ENCODE measurements at places on chromosomes 12 and 14. TPM values are rescaled to one million over a fixed set of nuclear protein-coding genes. Genes with fewer than 3 reads are reported as not detected.

The KCNC2 gene
- not detected for total RNA-seq

The PNP gene
- total RNA-seq: 84.2 TPM

The SLC10A1 gene
- total RNA-seq: not detected

The TPH2 gene
- not detected for total RNA-seq

The SLC25A47 gene
- total RNA-seq: not detected

The BEST3 gene
- total RNA-seq: 0.02 TPM

- no peak for DNase-seq
These were observed 21.7 kb downstream of the PAPLN start for GRCh38 chr14:73258845-73259611.

- DNase-seq: no peak
These were observed 89.9 kb upstream of the CPNE8 start for GRCh38 chr12:38995249-38995648.

DNA sequence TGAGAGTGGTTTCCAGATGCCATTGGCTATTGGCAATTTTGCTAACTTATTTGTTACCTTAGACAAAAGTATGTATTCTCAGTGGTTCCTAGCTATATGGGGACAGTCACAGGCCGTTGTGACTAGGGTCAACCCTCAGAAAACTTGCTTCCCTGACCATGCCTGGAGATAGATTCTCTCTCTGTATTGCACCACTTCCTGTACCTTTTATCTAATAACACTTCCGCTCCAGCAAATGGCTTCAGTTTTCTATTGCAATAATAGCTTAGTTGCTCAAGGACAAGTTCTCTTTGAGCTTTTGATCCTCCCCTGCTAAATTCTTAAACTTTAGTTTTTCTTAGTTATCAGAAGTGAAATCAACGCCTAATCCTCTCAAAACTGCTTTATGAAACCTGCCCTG, 338.0 kb downstream of the RMST start:
- DNase-seq: no peak

- DNase-seq: no peak
These were observed 1103.1 kb downstream of the VRK1 start for GRCh38 chr14:97900196-97900854.

DNA sequence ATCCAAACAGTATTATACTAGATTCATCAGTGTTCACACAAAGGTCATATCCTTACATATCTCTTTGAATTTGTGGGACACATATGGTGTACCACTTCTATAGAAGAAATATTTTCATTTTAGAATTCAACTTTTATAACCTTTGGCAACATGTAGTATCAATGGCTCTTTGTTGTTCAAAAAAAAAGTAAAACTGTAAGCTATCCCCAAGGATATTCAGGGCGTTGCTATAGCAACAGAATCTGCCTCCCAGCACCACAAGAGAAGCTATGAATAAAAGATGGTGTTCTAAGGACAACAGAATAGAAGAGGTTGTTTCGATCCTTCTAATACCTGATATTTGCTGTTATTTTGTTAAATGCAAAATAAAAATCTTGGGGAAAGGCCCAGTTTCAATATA, 139.3 kb downstream of the BRMS1L start:
- DNase-seq: no peak

DNA sequence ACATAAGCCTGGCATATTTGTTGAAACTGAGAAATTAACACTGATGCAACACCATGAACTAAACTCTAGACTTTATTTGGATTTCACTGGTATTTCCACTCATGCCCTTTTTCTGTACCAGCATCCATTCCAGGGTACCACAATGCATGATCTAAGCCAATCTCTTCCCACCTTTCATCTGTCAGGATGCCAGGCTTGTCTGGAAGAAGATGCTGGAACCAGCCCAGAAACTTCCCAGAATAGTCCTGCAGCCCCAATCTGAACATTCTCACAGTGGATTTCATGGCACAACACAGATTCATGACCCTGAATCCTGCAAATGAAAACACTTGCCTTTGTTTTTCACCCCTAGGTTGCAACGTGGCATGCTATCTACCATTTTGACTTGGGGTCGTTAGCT, 189.3 kb upstream of the LHX5 start:
- DNase-seq: no peak

GRCh38 chr12:116718655-116719454, 19.0 kb downstream of the SPRING1 start:
- DNase-seq: peak; percentile 70

DNA sequence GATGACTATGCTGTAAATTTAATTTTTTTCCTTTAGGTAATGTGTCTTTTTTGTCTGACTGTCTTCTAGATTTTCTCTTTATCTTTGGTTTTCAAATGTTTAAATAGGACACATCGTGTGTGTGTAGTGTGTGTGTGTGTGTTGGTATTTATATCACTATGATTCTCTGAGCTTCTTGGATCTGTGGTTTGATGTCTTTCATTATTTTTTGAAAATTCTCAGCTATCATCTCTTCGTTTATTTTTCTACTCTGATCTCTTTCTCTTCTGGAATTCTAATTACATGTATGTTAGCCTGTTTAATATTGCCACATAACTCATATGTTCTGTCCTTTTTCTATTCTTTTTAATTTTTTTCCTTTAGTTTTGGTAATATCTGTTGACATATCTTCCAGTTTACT, 73.5 kb upstream of the OR10AD1 start:
- DNase-seq: no peak

GRCh38 chr14:33587791-33588190, 363.1 kb downstream of the EGLN3 start:
- DNase-seq: no peak

DNA sequence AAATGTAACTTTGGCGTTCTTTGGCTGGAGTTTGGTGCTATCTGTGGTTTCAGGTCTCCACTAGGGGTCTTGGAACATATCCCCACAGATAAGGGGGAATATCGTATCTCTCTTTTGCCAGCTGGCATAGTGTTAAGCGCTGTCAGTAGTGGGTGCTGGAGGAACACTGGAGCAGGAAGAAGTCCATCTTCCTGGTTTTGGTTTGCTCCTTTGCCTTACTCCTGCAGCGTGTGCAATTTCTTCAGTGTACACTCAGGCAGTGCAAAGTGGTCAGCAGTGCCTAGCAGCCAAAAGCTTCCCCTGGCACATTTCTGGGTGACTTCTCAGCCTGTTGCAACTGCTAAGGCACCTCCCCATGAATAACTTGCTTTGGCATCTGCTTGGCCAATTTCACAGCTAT, 11.7 kb upstream of the RIPK3 start:
- no peak for DNase-seq

DNA sequence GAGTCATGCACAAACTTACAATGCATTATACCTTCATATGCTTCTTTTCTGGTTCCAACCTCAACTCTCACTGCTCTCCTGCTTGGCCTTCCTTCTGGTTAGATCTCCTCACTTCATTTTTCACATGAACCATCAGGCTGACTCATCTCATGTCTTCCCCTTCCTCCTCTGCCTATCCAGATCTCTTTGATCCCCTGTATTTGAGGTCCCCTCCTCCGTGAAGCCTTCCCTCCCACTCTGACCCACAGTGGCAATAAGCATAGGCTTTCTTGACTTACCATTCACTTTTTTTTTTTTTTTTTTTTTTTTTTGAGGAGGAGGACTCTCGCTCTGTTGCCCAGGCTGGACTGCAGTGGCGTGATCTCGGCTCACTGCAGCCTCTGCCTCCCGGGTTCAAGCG, 14.7 kb upstream of the ASIC1 start:
- no peak for DNase-seq

DNA sequence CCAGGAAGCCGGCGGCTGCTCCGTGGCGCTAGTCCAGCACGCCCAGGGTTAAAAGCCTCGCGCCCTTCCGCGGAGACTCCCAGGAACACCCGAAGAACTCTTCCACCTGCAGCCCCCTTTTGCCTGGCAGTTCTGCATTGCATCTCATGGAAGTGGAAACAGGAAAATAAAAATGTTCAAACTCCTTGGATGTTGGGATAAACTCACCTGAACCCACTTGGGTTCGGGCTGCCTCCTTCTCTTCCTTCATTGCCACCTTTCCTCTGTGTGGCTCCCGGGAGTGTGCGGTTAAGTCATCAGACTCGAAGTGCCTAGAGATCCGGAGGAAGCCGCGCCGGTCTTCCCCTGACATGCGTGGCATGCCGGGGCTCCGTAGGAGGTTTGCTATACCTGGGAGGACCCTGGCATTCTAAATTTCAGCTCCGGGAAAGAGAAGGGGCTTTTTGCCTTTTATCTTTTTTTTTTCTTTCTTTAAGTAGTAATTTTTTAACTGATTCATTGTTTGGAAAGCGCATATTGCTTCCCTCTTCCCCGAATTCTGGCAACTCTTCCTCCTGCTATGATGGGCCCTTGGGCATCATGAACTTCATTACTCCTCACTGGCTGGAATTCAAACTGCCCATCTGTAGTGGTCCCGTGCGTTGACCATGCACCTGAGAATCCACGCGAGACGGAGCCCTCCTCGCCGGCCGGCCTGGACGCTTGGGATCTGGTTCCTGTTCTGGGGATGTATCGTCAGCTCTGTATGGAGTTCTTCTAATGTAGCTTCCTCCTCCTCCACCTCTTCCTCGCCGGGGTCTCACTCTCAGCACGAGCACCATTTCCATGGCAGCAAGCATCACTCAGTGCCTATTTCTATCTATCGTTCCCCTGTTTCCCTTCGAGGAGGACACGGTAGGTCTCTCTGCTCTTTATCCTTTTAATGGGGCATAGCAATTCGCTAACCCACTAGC, 931.4 kb downstream of the DIO2 start:
- peak; percentile 39 for DNase-seq

DNA sequence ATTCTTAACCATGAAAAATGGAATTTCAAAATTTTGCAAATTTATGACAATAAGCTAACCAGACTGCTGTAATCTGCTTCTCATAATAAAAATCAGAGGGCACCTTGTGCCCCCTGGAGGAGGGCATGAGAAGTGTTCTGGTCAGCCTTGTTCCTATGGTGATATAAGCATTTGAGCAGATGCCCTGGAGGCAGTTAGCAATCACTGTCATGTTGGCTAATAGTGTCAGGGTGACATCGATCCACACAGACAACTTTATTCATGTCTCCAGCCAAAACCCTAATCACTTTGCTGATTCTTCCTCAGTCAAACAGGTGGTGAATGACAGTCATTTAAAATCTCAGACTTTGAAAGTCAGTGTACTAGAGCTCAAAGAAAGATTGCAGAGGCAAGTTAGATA, 943.0 kb downstream of the GALC start:
- DNase-seq: no peak

DNA sequence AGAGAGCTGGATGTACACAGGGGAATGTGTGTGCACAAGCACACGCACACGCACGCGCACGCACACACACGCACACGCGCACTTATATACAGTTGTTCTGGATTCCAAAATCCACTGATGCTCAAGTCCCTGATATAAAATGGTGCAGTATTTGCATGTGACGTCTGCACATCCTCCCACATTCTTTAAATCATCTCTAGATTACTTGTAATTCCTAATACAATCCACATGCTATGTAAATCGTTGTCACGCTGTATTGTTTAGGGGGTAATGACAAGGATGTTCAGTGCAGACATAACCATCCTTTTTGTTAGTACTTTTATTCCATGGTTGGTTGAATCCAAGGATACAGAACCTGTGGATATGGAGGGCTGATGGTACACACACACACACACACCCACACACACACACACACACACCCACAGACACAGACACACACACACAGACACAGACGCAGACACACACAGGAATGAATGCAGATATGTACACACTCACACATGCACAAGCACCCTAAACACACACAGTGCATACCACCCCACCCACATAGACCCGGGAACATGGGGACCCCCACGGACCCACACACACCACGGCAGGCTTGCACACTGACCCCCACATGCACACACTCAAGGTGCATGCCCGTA, 188.5 kb upstream of the PRMT8 start:
- DNase-seq: no peak

DNA sequence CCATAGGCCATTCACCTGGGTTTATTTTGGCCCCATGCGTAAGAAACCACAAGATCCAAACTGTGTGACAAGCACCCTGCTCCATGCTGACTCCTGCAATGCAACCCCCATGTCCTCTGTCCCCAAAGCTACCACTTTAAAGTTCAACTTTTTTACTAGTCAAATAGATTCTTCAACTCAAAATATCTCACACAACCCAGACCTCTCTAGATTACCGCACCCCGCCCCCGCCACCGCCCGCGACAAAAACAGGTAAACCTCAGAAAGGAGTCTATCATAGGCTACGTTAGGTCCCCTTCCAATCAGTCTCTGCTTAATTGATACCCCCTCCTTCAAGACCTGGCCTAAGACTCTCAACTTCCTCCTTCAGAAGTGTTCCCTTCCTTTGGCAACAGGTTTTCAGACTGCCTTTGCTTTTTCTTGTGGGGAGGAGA, 2.2 kb downstream of the ZFP36L1 start:
- DNase-seq: peak; percentile 47

- peak; percentile 33 for DNase-seq
These were observed 113.2 kb downstream of the CAND1 start for GRCh38 chr12:67382241-67382871.

Data from M059J (cell line).